CD4-positive, alpha-beta T cell treated with Interleukin-4 for 4 hours (primary cell): ENCODE measurements at places on chromosomes 5 and 9.
A peak's percentile ranks its signal among the peaks of the same experiment; 100 is the strongest.

- no peak for DNase-seq
Observed at GRCh38 chr9:86675805-86676204, 271.5 kb downstream of the GAS1 start.

DNA sequence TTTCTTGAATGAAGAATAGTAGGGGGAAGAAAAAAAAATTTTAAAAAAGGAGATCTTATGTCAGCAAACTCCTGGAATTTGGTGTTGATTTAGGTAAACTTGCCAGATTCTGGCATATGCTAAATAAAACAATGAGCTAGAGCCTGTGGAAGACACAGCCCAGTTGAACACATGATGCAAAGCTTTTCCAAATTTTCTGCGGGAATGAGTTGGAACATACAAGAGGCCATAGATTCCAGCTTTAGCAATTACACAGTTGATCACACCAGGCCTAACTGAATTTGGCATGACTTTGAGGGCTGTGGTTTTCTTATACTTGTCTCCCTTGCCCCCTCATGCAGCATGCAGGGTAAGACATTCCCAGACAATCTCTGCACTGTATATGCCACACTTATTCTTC is 297.0 kb downstream of the SH3GL2 start:
- no peak for DNase-seq

DNA sequence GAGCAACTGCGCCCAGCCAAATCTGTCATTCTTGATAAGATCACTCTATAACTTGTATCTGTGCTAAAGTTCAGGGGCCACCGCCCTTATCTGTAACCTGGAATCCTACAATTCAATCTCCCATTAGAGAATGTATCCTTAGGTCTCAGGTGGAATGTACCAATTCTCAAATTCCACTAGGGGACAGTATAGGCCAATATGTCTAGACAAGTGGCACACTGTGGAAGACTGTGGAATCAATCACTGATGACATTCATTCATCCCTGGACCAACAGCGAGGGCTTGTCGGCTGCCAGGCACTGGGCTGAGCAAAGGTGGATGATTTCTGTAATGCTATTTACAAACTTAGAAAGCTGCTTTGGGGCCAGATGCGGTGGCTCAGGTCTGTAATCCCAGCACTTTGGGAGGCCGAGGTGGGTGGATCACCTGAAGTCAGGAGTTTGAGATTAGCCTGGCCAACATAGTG is 28.7 kb upstream of the MEGF9 start:
- peak; percentile 43 for DNase-seq

DNA sequence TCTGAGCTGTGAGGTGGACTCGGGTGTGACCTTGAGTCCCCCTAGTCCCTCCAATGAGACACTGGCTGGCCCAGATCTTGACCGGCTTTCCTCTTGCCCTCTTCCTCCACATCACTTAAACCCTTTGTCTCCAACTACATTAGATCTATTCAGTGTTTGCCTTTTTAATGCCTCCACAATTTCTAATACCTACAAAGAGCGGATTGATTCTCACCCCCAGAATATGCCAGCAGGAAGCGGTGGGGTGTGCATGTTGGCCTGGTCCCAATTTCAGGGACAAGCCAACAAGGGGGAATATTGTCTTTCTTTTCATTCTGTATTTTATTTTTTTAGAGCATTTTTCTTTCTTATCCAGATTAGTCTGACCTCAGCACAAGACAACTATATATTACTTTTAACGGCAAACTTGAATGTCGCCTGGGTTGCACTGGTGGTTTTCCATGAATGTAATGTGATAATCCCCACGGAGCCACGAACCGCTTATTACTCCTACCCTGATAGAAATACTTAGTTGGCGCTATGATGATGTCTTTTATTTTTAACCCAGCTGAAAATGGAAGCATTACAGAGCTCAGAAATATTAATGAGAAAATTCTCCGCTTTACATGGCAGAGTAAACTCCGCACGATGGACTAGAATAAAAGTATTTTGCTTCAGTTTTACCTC is 68.5 kb upstream of the MYO10 start:
- DNase-seq, result no peak

GRCh38 chr9:7967093-7967827 is 167.7 kb upstream of the DMAC1 start:
- DNase-seq, result no peak

DNA sequence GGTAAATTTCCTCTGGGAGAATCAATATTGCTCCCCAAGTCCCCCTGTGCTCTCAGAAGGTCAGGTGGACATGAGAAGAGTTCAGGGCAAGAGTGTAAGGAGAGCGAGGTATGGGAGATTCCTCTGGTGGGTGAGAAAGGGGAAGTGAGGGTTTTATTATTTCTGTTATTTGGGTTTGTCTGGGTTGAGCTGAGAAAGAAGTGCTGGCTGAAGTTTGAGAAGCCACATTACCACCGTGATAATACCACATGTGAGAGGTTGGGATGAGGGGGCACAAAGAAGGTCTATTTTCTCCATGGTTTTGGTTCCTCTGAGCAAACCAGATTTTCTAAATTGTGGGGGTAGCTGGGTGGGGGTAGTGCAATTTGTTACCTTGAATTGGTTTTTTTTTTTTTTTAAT is 350.4 kb downstream of the OSTF1 start:
- no peak for DNase-seq

DNA sequence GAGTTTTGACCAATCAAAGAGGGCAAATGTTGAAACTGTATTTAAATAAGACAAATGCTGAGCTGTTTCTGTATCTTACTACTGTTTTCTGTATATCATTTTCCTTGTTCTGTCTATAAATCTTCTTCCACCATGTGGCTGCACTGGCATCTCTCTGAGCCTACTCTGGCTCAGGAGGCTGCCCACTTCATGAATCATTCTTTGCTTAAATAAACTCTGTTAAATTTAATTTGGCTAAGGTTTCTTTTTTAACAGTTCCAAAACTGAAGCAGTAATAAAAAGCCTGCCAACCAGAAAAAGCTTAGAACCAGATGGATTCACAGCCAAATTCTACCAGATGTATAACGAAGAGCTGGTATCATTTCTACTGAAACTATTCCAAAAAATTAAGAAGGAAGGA is 40.2 kb upstream of the TAS2R1 start:
- no peak for DNase-seq

DNA sequence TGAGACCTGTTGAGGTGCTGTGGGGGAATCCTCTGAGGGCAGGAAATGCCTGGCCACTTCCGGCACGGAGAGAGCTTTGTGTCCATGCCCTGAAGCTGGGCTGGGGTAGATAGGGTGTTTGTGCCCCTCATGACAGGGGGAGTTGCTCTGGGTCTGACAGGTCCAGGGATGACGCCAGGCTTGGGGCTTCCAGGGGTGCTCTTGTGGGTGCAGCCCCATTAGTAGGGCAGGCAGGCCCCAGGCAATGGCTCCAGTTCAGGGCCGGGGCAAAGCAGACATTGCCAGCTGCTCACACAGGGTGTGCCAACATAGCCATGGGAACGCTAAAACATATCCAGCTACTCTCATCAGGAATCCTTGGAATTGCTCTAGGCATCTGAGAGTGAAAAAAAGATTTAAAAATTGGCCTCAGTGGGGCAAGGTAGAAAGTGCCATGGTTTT is 21.1 kb downstream of the PITX1 start:
- DNase-seq, result no peak

- no peak for DNase-seq
Observed at GRCh38 chr9:91190062-91190461, 171.7 kb downstream of the AUH start.

GRCh38 chr5:116738239-116738614 is 163.6 kb upstream of the SEMA6A start:
- no peak for DNase-seq

DNA sequence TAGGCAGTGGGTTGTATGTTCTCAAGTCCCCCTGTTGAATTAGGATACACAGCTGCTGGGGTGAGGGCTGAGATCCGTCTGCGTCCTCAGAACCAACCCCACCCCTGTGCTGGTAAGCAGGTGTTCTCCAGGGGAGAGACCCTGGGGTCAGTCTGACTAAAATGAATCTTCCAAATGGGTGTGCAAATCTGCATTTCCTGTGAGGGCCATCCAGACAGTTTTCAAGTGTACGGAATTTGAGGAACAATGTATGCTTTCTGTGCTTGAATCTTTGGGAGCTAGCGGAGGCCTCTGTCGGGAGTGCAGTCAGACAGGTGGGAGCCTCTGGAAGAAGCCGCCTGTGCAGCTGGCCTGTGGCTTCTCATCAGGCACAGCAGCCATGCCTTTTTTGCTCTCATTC is 122.9 kb downstream of the MACROH2A1 start:
- DNase-seq, result no peak

- no peak for DNase-seq
Observed at GRCh38 chr5:149464796-149465489, 85.9 kb upstream of the IL17B start.

GRCh38 chr5:167530548-167530947 is 760.9 kb upstream of the WWC1 start:
- no peak for DNase-seq

DNA sequence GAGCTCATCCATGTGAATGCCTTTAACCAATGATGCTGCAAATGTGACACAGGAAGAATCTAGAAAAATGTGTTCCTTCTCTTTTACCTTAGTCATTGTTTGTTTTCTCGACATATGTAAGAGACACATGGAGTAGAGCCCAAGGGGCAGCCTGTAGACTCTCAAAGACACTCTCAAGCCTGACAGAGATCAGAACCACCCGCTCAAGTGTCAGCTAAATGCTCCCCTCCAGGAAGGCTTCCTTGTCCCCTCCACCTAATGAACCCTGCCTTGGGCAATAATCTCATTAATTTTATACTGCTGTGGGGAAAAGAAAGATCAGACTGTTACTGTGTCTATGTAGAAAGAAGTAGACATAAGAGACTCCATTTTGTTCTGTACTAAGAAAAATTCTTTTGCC is 157.4 kb downstream of the MUSK start:
- DNase-seq, result no peak

GRCh38 chr9:81666123-81666522 is 23.2 kb downstream of the TLE1 start:
- DNase-seq, result no peak

- DNase-seq, result no peak
Observed at GRCh38 chr9:107504585-107505455, 15.3 kb upstream of the KLF4 start.

DNA sequence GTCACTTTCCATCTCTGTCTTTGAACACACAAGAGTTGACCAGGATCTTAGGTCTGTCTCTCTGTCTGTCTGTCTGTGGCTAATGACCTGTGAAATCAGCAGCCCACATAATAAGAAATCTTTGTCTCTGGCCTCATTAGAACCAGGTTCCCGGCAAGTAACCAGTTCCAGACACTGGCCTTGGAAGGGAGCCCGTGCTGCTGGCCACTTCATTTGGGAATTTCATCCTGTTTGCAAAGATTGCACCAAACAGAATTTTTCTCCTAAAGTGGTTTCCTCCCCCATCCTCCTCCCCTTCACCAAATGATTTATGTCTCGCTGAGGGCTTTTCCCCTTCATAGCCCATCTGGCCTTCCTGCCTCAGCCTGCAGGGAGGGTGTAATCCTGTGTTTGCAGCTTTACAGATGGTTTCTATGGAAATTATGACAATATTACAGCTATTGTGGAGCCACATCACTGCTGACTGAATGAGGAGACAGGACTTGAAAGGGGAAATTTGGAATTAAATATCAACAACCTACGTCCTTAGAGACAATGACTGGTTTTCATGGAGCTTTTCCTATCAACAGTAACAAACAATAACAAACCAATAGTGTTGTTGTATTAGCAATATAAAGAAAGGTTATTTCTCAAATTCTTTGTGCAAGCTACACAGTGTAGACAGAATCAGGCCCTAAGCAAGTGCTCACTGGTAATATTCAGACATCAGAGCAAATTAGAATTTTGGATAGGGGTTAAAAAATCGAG is 25.7 kb downstream of the DPYSL3 start:
- no peak for DNase-seq

GRCh38 chr5:17216176-17216973 is 1.1 kb upstream of the BASP1 start:
- peak; percentile 27 for DNase-seq

- no peak for DNase-seq
Observed at GRCh38 chr5:74640954-74641734, 616 bp upstream of the ENC1 start.

DNA sequence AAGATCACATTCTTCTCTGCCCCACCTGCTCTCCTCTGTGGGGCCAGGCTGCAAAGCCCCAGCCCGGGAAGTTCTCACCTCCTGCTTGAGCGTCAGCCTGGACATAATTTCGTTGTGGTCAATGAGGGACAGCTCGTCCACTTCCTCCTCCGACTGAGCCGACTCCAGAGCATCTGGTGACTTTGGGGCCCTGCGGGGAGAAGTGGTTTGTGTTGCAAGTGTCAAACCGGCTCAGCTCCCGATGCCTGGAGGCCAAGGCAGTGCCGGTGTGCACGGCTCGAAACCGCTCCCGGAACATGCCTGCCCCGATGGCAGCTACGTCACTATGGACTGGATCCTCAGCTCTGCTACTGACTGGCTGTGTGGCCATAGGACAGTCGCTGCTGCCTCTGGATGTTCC is 52.8 kb downstream of the PRRT1B start:
- peak; percentile 8 for DNase-seq

DNA sequence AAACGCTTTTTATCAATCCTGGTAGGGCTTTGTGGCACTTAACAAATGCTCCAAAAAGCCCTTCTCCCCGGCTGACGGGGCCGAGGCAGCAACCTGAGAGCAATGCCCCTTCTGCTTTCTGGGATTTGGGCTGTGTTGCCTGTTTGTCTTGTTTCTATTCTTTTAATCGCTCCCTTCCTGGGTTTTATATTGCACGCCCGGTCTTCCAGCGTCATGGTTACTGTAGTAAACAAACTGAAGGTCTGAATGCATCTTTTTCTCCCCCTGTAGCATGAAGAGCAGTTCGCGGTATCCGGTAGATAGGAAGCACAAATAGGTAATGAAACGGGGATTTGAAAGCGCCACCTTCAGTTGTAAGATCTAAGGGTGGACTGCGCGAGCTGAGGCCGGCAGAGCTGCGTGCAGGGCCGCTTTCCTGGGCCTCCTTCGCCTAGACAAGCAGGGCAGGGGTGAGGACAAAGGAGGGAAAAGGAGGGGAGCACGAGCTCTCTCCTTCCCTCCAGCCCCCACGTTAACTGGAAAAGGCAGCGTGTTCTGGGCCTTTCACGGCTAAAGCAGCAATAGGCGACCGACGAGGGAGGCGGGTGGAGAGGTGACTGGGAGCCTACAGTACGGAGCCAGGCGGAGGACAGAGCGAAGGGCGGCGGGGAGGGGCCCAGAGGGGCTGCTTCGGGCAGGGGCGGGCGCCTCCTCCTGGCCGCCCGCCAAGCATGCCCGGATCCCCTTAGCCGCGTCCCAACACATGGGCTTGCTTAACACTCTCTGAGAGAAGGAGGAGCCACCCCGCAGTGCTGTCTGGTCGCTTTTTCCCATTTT is 49.3 kb upstream of the ZNF366 start:
- peak; percentile 2 for DNase-seq

DNA sequence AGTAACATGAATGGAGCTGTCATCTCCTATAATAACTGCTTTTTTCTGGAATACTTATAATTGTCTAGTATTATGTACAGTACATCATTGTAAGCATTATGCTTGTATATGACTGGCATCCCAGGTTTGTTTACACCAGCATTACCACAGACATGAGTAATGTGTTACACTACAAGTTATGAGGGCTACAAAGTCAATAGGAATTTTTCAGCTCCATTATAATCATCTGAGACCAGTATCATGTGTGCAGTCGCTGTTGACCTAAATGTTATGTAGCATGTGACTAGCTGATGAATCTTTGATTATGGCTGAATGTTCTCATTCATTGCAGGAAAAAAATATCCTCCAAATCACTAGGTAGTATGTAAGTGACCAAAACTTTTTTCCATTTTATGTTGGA is 2.2 kb downstream of the ZCCHC9 start:
- no peak for DNase-seq
